ENCODE measurements at places on chromosomes 6 and 20. TPM values are rescaled to one million over a fixed set of nuclear protein-coding genes. Genes with fewer than 3 reads are reported as not detected.
A peak's percentile ranks its signal among the peaks of the same experiment; 100 is the strongest.

GPLD1 gene
- 0.36 TPM for total RNA-seq

PRND gene
- 0.10 TPM for total RNA-seq

HLA-DQA1 gene
- total RNA-seq: not detected

MLN gene
- total RNA-seq: not detected

GRCh38 chr6:90131614-90132423, 164.8 kb downstream of the BACH2 start:
- peak; percentile 5 for DNase-seq

DNA sequence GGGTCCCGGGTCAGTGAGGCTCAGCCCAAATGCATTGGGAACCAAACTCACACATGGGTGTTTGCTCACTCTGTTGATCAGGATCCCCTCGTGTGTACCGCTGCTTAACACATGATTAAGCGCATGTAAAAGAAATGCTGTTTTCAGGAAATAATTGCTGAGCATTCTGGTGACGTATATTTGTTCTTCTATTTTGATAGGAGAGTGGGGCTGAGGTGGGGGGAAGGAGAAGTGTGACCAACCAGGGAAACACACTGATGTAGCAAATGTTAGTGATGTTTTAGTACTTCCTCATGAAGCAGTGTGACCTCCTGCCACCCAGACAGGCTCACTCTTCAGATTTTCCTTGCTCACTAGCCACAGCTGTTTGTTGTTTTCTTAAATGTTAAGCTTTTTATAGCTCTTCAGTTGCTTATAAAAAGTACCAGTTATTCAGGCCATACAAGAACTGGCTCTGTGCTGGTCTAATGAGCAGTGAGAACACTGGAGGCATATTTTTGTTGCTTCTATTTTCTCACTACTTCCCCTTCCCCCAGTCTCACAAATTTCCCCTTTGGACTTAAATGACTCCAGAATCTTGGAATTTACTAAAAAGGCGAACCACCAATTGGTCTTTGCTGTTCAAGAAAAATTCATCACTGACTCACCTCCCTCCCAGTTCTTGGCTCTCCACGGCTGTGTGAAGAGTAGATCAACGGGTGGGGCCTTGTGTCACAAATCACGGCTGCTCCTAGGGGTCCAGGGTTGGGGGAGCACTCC, 79.2 kb upstream of the BACH2 start:
- peak; percentile 65 for DNase-seq

DNA sequence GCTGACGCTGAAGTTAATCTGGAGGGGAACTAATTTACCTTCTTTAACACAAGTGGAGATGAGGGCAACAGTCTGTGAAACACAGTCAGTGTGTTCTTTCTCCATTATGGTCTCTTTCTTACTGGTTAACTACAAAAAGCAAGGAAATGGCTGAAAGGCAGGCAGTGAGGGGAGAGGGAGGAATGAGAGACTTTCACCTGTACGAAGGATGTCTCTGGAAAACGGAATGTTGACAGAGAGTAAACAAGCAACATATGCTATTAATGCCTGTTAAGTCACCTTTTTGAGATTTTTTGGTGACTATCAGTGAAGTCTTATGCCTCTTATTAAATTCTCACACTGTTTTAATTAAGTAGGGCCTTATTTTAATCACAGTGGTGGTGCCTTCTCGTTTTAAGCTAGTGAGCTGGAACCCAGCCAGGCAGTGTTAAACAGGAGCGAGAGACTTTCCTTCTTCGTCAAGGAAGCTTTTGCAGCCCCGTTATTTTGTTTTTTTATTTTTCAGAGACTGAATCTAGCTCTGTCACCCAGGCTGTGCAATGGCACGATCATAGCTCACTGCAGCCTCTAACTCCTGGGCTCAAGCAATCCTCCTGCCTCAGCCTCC, 165.6 kb downstream of the ATXN1 start:
- DNase-seq: no peak

- DNase-seq: no peak
Observed at GRCh38 chr20:33830371-33830770, 19.2 kb downstream of the CHMP4B start.

- no peak for DNase-seq
Observed at GRCh38 chr6:14656649-14657048, 539.1 kb downstream of the CD83 start.

DNA sequence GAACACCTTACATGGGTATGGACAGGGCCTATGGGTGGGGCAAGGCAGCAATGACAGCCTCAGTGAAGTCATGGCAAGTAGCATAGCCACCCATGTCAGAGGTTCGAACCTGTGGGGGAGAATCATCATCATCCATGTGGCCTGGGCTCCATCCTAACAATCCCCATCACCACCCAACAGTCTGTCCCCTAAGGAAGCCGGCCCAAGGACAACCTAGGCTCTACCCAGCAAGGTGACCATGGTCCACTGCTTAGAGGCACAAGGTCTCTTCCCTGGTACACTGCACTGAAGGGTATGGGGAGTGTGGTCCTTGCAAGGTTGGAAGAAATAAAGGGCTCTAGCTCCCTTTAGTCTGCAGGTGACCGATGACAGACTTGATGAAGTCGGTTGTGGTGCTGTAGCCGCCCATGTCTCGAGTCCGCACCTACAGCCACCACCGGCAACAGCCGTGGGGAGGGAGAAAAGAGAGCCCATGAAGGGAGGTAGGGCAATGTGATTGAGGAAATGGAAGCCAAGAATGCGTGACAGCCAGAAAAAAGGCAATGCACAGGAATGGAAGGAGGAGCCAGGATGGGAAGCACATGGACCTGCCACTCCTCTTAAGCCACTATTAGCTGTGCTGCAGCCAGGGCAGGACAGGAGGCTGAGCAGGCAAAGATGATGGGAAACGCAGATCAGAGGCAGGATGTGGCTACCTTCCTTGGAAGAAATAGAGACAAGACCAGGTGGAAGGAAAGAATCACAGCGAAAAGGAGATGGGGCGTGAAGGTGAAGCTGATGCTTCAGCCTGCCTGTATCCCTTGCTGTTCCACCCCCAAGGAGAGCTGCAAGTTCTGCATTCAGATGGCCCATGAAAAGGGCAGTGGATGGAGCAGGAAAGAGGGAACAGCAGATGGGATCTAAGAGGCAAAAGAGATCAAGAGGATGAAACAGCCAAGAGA, 5.3 kb downstream of the IDH3B start:
- no peak for DNase-seq

DNA sequence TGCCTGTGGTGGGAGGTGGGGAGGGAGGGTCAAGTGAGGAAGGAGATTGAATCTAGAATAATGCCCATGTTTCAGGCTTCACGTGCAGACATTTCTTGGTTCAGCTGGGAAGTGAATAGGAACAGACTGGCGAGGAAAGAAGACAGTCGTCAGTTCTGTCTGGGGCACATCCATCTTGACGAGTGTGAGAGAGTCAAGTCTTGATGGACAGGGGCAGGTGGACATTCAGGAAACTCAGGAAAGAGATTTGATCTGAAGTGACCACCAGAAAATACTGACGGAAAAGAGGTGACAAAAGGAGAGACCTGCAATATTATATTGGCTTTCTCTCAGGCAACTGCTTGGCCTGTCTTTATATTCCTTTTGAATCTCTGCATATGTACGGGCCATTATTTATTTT, 68.6 kb downstream of the ESR1 start:
- no peak for DNase-seq

GRCh38 chr20:36876473-36876833, 515 bp downstream of the TLDC2 start:
- no peak for DNase-seq

- DNase-seq: no peak
Observed at GRCh38 chr6:134609716-134610261, 291.9 kb upstream of the SGK1 start.

DNA sequence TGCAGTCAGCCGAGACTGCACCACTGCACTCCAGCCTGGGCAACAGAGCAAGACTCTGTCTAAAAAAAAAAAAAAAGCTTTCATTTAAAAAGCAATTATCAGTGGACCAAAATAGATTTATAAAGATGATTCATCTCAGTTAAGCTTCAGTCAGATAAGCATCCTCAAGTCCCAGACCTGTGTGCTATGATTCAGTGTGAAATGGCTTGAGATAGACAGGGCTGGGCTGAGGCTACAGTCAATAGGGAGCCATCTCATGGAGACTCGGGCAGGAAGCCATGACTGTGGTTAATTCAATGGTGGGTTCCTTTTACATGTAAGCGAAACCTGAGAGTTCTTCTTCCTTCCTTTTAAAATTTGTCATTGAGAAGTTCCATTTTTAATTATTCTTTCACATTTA, 276.0 kb downstream of the TFAP2A start:
- DNase-seq: peak; percentile 94

DNA sequence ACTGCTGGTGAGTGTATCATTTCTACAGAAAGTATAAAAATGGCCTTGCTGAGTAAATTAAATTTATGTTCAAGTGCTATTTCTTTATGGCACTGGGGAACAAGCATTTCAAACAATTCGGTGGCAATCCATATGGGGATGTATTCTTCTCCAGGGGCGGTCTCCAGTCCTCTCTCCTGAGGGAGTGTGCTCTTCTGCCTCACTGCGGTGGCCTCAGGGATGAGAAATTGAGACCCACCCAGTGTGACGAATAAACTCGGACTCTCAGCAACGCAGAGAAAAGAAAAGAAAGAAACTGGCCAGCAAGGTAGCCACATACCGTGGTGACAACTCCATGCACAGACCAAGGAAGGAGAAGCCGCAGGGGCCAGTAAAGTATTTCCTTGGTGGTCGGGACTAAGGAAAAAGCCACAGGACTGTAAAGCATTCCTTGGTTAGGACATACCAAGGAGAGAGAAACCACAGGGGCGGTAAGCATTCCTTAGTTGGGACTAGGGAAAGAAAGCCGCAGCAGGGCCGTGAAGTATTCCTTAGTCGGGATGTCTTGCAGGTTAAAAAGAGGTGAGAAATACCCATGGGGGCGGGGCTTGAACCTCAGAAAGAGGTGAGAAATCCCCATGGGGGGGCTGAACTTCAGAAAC, 13.6 kb upstream of the GOPC start:
- peak; percentile 94 for DNase-seq

DNA sequence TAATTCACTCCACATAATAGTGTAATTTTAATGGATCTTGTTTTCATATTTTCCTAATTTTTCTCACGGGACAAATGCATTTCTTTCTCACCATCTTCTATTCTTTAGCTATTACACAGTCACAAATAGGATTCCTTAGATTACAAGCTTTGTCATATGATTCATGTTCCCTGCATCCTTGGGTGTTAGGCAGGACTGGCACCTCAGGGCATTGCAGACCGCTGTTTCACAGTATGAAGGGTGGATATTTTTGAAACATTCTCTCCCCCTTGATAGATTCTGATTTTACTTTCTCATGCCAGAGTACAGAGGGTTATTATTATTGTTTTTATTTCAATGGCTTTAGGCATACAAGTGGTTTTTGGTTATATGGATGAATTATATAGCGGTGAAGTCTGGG, 602.5 kb downstream of the PHF3 start:
- DNase-seq: no peak

DNA sequence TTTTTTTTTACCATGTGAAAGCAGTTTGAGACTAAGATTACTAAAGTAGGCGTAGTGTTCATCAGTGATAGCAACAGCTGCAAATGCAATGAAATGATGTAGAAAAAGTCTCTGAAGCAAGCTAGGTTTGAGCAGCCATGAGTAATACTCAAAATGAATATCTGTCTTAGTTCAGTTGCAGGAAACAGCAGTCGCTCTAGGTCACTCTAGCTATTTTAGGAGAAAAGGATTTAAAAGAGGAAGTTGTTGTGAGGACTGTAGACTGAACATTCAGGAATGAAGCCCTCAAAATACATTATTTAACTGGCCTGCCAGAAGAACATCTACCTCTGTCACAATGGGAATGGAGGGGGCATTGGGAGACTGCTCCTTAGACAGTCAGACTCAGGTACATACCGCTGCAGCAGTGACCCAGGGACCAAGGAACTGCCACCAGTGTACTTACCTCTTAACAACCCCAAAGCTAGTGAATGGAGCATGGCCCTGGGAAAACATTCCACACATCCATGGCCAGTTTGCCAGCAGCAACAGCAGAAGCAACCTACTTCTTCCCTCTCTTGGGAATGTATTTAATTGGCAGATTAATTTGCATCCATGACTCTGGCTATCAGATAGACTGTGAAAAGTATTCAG, 243.0 kb upstream of the KHDRBS2 start:
- DNase-seq: no peak
